Panc1 (cell line): ENCODE measurements at places on chromosomes 16 and 17. TPM values are rescaled to one million over a fixed set of nuclear protein-coding genes. Genes with fewer than 3 reads are reported as not detected.

- DNase-seq, result no peak
Measured at GRCh38 chr17:76414334-76415295, 30.2 kb downstream of the SPHK1 start.

DNA sequence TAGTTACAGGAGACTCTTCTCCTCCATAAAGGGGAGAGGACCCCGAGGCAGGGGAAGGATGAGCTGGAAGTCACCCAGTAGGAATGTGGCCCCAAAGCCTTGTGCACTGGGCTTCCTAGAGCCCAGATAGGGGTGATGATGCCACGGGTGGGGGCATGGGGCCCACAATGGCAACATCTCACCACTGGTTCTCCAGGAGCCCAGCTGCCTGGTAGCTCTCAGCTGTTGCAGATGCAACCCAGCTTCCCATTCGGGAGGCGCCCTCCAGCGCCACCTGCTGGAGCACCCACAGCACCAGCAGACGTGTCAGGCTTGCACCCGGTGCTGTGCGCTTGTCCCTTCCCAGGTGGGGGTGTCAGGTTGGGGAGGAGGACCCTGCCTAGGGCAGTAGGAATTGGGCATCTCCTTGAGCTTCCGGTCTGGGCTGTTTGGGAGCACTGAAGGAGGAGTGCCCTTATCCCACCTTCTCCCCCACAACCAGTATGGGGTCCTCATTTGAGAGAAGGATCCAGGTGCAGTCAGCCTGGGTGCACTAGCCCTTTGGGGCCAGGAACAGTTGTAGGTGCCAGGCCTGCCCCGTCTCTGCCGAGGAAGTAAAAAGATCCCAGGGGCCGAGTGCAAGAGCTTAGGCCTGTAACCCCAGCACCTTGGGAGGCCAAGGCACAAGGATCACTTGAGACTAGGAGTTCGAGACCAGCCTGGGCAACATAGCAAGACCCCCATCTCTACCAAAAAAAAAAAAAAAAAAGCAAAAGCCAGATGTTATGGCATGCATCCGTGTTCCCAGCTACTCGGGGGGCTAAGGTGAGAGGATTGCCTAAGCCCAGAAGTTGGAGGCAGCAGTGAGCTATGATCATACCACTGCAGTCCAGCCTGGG, 14.4 kb downstream of the CDIPT start:
- peak; percentile 51 for DNase-seq

GRCh38 chr17:76570877-76571471, 14.7 kb downstream of the ST6GALNAC2 start:
- DNase-seq, result no peak

- no peak for DNase-seq
Measured at GRCh38 chr16:67249178-67250044, 632 bp downstream of the SLC9A5 start.

GRCh38 chr16:12317856-12318537, 341.5 kb downstream of the SNX29 start:
- DNase-seq, result no peak

DNA sequence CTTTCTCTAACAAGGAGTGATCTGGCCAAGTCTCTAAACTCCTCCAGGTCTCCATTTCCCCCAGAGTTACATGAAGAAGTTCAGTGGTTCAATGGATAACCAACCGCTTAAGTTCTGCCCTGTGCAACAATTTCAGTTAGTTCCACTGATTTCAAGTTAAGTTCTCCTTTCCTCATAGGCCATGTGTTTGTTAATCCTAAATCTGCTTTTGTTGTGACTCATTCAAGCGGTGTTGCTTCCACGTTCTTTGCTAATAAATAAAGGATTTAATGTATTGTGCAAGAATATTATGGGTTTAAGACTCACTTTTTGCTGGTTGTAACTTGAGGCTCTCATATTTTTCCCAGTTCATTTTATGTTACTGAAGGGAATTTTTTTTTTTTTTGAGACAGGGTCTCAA, 36.3 kb downstream of the GNA13 start:
- DNase-seq, result no peak

DNA sequence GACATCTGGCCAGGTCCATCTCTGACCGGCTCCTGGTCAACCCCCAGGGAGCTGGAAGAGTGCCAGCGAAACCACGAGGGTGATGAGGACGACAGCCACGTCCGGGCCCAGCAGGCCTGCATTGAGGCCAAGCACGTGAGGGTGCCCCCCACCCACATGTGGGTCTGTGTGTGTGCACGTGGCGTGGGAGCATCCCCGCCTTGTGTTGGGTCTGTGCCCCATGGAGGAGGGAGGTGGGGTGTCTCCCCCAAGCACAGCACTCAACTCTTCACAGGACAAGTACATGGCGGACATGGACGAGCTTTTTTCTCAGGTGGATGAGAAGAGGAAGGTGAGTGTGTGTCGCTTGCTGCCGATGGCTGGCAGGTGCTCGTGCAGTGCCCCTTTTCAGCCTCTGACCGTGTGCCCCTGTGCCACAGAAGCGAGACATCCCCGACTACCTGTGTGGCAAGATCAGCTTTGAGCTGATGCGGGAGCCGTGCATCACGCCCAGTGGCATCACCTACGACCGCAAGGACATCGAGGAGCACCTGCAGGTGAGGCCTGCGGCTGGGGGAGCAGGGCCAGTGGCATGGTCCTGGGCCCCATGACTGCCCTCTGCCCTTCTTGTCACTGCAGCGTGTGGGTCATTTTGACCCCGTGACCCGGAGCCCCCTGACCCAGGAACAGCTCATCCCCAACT, 1.7 kb downstream of the STUB1 start:
- no peak for DNase-seq

GRCh38 chr16:71540-72401, 660 bp downstream of the RHBDF1 start:
- no peak for DNase-seq

Gene SOST
- not detected for total RNA-seq

Gene CA7
- not detected for total RNA-seq

DNA sequence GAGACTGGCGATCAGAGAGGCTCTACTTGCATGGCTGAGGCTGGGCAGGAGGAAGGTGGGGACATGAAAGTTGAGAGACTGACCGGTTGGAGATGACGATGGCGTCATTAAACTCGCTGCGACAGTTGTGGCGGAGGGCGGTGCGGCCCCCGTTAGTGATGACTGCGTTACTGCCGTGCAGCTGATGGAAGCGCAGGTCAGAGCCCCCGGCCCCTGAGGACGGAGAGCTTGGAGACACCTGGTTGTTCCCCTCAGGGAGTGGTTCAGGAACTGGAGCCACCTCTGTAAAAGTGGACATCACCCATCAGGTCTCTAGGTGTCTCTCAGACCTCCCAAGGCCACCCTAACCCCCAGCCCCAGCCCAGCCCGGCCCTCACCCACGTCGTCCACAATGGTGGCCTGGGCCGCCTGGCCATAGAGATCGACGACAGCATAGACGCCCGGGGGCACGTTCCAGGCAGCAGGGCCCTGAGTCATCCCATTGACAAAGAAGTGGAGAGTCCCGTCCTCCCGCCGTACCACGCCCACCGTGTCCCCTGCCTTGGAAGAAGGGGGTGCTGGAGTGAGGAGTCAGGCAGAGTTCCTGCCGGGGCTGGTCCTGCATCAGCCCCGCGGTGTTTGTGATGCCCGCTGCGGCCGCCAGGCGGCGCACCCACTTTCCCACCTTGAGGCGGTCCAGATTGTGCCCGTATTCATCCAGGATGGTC, 5.3 kb downstream of the NEURL4 start:
- no peak for DNase-seq

- no peak for DNase-seq
Measured at GRCh38 chr16:64880006-64880405, 241.9 kb downstream of the CDH11 start.

DNA sequence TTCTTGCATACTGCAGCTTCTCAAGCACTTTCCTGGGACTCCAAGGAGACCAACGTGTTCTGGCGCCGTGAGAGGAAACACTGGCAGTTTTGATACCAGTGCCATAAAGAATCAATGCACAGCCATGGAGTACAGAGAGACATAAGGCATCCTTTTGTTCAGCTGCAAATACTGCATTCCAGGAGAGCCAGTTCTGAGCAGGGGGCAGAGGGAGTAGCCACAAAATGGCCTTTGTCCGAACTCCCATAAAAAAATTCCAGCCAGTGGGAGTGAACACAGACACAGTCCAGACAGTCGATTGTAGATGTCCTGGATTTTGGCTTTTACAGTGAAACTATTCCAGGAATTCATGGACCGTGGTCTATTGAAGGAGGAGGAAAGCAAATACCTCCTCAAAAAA, 36.2 kb upstream of the TEKT3 start:
- no peak for DNase-seq

DNA sequence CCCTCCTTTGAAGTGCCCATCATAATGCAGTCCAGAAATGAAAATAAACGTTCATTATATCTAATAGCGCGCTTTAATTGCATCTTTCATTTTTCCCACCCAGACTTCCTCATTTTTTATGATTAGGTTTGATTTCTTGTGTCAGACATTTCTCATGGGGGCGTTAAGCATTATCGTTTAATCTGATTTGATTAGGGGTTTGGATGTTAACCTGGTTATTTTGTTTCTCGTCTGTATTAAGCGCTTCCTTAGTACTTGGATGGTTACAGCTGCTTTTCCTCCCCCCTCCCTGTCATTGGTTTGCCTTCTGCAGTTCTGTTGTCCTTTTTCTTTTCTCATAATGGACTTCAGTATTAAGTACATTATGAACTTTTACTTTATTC, 540 bp downstream of the MFSD11 start:
- no peak for DNase-seq

DNA sequence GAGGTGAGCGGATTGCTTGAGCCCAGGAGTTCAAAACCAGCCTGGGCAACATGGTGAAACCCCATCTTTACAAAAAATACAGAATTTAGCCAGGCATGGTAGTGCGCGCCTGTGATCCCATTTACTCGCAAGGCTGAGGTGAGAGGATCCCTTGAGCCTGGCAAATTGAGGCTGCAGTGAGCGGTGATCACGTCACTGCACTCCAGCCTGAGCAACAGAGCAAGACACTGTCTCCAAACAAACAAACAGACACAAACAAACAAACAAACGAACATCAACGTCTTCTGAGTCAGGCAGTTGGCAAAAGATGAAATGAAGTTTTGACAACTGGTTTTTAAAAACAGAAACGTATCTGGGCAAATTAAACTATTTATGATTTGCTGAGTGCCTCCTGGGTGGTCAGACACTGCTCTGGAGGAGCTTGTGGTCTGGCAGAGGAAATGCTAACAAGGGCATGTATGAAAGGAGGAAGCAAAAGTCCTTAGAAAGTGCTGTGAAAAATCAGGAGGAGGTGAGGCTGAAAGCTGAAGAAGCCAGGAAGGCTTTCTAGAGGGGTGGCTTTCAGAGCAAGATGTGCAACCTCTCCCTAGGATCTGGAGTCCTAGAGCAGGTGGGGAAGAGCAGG, 10.2 kb upstream of the KRT20 start:
- no peak for DNase-seq

DNA sequence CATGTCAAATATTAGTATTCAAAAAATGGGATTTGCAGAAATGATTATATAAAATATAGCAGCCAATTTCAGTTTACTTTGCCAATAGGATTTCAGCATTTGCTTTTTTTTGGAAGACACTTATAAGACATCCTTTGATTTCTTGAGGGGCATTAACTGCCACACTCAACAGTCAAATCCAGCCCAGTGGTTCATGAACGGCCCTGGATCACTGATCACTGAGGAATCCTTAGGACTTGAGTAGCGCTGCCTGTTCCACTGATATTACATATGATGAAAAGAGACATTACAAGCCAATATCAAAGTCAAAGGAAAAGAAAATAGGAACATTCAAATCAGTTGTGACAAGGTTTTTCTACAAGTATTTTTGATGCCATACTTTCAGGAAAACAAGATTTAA, 21.0 kb upstream of the YWHAE start:
- no peak for DNase-seq

DNA sequence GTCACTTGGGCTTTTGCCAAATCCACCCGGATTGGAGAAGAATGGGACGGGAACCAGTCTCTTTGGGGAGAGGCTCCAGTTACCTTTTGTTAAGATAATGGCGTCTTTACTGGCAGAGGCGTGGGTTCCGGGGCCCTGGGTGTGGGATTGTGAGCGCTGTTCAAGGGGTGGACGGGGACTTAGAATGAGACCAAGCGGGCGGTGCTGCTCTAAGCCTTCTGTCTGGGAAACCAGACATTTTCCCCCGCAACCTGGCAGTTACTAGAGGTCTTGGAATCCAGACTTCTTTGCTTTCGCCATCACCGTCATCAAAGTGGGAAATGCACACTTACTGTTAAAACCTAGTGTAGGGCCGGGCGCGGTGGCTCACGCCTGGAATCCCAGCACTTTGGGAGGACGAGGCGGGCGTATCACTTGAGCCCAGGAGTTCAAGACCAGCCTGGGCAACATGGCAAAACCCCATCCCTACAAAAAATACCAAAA, 706 bp downstream of the TEN1 start:
- DNase-seq, result no peak

DNA sequence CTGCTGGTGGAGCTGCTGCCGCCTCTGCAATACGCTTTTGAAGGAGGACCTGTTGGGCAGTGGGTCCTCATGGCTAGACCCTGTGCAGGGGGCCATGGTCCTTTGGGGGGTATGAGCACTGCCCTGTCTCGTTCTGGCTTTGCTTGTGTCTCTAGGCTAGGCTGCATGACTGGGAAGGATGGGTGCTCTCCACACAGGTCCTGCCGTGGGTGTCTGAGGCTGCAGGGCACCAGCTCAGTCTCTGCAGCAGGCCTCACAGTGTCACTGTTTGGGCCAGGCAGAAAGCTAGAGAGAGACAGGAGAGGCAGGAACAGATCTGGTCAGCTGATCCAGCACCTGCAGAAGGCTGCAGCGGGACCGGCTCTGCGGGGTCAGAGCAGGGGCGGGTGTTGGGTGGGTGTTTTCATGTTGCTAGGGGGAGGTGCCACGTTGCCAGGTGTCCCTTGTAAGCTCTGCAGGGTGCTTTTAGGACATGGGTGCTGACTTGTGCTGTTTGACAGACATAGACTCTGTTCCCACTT, 111.4 kb downstream of the SNX29 start:
- no peak for DNase-seq

DNA sequence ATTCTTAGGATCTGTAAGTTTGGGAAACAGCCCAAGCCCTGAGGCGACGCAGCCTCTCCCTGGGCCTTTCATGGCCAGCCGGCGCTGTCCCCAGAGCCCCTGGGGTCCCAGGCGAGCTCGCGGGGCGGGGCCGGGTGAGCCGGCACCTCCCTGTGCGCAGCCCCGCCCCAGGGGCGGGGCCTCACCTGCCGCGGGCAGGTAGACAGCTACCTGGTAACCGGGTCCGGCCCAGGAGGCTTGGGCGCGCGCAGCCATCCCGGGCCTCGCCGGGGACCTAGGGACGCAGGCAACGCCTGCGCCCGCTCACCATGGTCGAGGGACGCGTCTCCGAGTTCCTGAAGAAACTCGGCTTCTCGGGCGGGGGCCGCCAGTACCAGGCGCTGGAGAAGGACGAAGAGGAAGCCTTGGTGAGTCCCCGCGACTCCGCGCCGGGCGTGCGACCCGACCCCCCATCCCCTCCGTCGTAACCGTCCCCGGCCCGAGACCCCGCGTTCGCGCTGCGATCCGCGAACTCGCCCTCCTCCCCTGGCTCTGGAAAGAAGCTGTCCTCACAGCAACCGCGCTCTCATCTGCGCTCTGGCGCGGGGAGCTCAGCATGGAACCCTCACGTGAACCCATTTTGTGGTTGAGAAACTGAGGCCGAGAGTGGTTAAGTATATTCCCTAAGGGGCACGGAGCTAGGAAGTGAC, at the start of gene ATP2C2:
Gene ATP2C2 (plus strand): TSS at position 231 of the 689 bp plus-strand sequence. CDS start 78 bp downstream, at position 309.
- no peak for DNase-seq
